ENCODE measurements at places on chromosomes 7 and 10.

DNA sequence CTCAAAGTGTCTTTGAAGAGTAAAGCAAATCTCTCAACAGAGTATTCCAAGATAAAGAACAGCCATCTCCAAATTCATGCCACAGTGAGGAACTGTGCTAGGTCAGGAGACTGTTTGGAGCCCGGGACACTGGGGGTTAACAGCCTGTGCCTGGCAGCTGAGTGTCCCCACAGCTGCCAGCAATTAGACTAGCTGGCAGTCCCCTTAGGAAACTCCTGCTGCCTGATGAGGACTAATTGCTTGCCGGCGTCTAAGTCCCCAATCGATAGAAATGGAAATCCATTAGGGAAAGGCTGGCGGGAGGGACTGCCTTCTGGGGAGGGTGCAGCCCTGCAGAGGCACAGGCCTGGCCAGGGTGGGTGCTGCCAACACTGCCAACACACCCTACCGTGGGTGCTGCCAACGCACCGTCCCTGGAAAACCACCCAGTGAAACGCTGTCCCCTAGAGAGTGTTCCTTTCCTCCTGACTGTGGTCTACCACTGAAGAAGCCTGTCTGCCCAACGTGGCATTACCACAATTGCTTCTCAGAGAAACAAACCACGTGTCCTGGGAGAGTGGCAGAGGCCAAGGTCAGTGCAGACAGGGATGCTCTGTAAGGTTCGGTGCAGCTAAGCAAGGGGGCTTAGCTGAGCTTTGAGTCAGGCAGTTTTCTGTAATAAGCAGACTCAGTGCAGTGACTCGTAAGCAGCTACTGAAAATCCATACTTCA, 60.8 kb downstream of the XRCC2 start:
- DNase-seq: no peak

DNA sequence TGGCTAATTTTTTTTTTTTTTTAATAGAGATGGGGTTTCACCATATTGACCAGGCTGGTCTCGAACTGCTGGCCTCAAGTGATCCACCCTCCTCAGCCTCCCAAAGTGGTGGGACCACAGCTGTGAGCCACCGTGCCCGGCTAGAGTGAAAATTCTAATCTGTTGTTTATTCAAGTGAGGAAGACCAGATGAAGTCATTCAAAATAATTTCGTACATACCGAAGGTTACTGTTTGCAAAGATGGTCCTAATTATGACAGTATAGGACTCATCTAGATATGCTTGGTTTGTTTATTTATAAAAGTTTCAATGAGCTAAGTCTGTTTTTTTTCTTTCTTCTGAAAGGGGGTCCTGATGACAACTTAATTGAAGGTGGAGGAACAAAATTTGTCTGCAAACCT, 376.8 kb downstream of the EXOC4 start:
- no peak for DNase-seq

DNA sequence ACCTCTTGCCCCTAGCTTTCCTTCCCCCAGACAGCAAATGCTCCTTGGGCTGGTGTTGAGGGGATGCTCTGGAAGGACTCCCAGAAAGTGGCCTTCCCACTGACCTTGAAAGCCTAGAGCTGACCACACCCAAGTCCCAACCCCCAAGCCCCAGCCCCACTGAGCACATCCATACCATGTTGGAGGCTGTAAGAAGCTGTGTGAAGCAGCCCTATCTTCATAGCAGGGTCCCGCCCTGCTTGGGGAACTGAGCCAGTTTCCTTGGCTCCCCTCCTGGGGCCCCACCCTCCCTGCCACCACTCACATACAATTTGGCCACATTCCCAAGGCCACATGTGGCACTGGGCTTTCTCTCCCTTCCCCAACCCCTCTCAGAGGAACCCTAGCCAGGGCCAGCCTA, 72.3 kb upstream of the CACUL1 start:
- DNase-seq: no peak

DNA sequence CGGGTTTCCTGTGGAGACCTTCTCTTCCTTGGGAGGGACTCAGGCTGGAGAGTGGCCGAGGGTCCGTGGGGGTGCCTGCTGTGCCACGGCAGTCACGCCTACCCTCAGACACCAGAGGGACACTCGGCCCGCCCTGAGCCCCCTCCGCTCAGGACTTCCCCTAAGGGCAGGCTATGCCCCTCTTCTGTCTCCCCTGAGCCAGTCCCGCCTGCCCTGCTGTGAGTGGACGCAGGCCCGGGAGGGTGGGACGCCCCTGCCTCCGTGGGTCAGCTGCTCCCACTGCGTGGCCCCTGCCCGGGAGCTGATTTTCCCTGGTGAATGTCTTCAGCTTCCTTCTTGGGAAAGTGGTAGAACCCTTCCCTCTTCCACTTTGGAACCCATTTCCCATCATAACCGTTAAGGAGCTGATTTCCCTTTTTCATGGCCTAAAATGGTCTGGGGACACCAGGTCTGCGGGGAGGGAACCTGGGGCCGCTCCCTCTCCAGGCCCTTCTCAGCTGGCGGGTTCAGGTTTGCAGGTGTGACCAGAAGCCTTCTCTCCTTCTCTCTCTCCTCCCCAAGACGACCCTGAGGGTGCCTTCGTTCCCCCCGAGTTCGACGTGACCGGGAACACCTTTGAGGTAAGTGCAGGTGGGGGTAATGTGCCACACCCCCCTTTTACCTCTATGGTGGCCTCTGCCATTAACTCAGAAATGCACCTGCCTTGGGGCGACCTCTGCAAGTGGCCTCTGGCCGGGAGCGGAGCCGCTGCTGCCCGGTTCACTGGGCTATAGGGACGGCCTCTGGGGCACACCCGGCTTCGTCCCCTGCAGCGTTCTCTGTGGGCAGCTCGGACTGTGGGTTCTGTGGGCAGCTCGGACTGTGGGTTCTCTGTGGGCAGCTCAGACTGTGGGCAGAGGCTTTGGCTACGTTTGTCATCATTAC, 7.9 kb downstream of the KNDC1 start:
- DNase-seq: no peak

DNA sequence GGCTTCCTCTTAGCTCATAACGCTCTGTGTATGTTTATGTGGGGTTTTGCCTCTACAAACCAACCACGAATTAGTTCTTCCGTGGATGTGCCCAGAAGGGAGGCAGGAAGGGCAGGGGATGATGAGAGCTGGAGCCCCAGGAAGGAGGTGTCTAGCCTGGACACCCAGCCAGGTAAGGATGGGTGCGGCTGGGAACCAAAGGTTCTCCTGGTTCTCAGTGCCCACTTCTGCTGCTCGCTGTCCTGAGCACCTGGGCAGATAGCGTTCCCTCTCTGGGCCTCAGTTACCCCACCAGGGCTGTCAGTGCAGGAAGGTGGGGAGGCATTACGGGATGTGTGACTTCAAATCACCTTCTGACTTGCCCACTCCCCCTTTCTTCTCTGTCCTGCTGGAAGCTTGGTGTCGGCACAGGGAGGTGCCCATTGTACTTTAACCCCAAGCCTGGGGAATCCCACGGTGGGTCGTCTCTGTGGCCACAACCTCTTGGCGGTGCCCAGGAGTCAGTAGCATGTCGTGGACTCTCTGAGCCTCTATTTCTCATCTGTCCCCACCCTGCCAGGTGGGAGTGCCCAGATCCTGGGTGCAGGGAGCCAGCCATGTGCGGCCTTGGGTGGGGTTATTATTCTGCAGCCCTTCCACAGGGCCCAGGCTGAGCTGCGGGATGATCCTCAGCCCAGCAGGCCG, 18.7 kb upstream of the PCBD1 start:
- no peak for DNase-seq

- DNase-seq: no peak
These were observed 684 bp upstream of the HOXA5 start for GRCh38 chr7:27143950-27144780.

DNA sequence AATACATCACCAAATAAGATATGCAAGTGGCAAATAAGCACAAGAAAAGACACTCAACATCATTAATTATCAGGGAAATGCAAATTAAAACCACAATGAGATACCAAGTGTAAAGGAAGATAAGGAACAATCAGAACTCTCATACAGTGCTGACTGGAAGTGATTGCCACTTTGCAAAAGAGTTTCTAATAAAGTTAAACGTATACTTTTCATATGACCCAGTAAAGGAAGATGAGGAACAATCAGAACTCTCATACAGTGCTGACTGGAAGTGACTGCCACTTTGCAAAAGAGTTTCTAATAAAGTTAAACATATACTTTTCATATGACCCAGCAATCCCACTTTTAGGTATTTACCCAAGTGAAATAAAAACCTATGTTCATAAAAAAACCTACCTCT, 12.2 kb upstream of the JMJD1C start:
- no peak for DNase-seq

DNA sequence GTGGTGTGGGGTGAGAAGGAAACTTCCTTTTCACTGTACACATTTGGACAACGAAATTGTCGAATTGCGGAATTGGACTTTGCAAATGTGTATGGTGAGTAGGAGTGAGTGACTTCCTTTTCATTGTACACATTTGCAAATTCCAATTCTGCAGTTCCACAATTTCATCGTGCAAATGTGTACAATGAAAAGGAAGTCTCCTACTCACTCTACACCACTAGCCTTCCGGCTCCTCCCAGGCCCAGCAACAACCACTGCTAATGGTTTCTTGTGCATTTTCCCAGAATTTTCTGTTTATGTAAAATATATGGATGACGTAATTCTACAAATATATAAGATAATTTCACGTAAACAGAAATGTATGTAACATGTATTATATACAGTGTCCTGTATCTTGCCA, 118.5 kb downstream of the ARL4A start:
- DNase-seq: no peak

DNA sequence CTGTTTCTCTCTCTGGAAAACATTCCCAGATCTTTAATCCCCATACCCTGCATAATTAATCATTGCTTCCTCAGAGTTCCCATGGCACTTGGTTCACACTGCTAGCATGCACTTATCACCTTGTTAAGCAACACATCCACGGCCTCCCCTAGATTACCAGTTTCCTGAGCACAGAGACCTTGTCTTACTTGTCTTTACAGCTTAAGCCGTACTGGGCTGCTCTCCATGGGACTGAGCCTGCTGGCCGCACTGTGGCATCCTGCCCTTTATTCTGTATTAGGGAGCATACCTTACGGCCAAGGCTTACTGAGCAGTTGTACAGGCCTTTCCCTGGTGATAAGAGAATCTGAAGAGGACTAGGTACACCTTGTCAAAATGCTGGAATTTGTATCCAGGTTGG, 190.2 kb downstream of the REEP3 start:
- no peak for DNase-seq

- no peak for DNase-seq
These were observed 495.9 kb downstream of the XPNPEP1 start for GRCh38 chr10:109427411-109427810.

DNA sequence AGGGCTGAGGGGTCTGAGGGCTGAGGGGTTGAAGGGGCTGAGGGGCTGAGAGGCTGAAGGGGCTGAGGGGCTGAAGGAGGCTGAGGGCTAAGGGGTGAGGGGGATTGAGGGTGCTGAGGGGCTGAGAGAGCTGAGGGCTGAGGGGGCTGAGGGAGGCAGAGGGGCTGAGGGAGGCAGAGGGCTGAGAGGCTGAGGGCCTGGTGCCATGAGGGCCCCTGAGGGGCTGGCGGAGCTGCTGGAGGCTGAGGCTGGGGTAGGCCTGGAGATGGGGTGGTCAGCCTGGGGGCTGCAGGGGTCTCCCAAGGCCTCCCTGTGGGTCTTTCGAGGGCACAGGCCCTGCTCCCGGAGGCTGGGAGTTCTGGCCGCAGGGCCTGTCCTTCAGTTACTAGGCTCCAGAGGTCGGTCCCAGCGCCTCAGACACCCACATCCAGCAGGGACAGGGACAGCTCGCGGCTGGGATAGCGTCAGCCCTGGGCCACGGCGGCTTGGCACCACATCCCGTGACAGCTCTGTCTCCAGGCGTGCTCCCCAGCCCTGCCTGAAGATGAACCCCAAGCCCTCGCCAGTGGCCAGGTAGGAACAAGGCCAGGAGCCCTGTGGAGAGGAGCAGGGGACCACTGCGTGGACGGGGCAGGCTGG, 16.9 kb downstream of the MYO1G start:
- no peak for DNase-seq

DNA sequence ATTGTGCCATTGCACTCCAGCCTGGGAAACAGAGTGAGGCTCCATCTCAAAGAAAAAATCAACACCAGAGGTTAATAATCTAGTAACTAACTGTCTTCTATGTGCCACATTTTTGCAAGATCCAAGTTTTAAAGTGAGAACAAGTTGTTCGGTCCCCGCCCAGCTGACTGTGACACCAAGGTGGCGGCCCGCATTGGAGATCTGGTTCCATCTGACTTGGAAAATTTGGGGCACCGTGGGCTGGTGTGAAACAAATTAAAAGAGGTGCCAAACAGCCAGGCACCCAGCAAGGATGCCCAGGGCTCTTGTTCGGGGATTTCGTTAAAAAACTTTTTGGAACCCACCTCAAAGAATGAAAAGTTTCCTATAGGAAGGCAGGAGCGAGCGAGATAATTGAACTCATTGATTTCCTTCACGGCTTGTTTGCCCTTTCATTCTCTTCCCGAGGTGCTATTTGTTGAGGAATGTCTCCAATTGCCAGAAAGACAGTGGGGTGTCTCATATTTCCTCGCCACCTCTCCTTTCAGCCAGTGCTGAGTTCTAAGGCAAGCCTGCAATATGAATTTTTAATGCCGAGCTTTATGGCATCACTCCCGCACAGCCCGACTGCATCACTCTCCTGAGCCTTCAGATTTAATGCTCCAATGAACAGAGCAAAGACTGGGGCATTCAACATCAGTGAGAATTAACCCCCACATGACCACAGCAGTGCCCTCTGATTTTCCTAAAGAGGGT, 156.9 kb upstream of the SH2B2 start:
- DNase-seq: no peak

GRCh38 chr7:96045919-96046318, 273.6 kb downstream of the DYNC1I1 start:
- DNase-seq: no peak

- DNase-seq: no peak
These were observed 74.7 kb upstream of the PPP2R2D start for GRCh38 chr10:131825960-131826650.

DNA sequence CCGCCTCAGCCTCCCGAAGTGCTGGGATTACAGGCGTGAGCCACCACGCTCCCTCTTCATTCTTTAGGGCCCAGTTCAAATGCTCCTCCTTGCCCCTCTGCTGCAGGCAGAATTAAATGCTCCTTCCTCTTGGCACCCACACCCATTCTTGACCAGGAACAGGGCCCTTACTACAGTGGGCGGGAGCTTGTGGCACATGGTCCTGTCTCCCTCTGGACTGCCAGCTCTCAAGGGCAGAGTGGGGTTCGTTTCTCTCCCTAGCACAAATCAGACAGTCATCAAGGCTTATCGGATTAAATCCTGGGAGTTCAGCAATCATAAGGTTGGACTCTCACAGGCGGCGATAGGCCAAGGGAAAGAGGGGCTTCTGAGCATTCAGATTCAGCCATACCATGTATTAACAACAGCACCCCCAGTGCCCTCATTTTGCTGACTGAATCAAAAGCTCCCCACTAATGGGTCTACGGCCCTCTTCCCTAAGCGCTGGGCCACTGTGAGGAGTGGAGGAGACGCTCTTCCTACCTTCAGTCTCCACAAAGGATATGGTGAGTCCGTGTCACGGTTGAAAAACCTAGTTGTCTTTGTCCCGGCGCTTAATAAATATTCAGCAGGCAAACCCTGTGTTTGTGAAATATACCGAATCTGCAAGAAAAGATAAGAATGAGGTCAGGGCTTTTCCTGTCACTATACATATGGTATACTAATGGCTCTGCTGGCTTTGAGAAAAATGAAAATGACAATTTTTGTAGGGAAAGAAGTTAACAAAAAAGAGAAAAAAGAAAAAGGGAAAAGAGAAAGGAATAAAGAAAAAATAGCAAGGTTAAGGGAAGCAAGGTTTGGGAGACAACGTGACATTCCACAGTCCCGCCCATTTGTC, 107.4 kb downstream of the CLEC2L start:
- no peak for DNase-seq
